Activated CD4-positive, alpha-beta T cell treated with anti-CD3 and anti-CD28 coated beads for 48 hours (primary cell): ENCODE measurements at places on chromosomes 1 and 21.
A peak's percentile ranks its signal among the peaks of the same experiment; 100 is the strongest.

DNA sequence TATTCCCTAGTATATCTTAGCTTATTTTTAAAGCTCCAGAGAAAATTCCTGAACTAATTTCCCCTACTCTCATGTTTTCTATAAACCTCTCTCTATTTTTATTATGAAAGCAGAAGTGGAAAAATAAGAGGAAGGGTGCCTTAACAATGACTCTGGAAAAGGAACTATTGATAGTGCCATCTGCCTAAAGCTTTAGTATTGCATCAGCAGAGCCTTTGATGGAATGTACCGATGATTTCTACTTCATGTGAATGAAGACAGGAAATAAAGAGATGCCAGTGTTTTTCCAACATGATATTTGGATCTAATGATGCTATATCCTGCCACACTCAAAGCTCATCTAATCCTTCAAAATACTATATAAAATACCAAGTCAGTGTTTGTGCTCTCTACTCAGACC lies 35.1 kb downstream of the TNFSF18 start:
- DNase-seq, result no peak

GRCh38 chr1:41789661-41790330 lies 128.9 kb downstream of the HIVEP3 start:
- DNase-seq, result no peak

- DNase-seq, result no peak
Observed at GRCh38 chr1:111924786-111925185, 64.7 kb downstream of the KCND3 start.

DNA sequence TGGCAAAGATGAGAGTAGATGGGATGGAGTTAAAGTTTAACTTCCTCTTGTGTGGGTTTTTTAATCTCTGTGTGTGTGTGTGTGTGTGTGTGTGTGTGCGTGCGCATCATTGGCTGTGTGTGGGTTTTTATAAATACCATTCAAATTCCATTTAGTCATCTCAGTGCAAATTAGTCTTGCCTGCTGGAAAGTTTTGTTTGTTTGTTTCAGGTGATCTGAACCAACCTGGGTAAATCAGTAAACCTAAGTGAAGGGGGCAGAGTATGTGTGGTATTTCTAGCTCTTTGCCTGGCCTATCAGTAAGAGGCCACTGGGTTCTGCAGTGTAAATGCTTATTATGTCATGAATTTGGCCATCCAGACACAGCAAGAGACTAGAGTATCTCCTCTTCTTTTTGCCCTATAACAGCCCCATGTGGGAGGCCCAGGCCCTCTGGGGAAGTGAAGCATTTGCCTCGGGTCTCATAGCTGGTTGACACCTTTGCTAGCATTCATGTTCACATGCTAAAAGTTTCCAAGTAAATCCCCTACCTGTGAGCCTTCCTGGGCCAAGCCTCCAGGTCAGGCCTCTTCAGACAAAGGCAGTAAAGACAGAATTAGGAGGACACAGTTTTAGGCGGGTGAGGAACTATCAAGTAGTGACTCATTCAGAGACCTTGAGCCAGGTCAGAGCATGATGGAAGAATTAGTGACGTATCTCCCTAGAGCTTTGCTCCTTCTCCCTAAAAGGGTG lies 14.7 kb downstream of the INTS3 start:
- no peak for DNase-seq

DNA sequence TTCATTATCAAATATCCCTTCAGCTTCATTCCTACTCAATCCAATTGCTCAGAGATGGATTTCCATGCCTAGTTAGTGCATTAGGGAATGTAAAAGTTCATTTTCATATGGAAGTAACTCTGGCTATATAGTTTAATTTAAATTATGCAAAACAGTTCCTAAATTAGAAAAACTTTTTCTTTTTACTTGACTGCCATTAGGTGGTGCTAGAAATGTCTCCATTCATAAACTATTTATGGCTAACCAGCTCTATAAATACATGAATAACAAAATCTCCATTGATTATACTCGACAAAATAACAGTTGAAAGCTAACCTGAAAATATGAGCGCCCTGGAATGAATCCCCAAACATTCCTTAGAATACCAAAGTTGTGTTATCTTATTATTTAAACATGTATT lies 311.4 kb downstream of the USH2A start:
- no peak for DNase-seq

DNA sequence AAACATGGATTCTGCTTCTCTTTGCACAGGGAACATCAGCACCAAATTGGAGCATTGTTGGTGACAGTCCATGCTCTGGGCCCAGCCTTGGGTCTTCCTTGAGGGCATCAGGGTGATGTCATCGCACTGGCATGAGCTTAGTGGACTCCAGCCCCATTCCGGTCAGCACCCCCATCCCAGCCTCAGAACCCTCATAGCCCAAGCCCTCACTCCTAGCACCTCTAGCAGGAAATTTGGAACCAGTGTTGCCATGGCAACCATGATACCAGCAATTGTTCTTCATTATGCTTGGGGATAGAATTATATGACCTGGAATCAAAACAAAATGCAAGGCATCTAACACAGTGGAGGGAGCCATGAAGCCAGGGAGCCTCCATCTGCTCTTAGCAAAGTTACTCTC lies 83.1 kb downstream of the VWA5B1 start:
- DNase-seq, result no peak

DNA sequence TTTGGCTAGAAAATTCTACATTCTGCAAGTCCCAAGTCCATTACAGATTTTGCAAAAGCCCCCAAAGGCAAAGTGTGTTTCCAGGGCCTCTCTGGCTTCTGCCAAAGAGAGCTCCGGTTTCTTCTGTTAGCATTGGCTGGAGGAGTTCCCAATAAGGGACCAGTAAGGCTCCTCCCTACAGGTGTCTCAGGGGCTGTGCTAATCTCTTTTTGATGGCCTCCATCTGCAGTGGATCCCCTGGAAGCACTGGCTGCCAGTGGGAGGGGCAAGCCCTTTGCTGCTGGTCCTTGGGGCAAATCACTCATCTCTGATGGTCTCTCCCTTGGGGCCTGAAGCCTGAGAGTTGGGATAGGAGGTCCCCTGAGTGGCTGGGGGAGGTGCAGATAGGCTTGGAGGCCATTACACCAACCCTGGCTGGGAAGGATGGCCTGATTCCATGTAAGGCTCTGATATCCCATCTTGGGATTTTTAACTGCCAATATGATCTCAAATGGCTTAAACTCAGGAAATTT lies 89.1 kb upstream of the USP24 start:
- DNase-seq, result no peak

DNA sequence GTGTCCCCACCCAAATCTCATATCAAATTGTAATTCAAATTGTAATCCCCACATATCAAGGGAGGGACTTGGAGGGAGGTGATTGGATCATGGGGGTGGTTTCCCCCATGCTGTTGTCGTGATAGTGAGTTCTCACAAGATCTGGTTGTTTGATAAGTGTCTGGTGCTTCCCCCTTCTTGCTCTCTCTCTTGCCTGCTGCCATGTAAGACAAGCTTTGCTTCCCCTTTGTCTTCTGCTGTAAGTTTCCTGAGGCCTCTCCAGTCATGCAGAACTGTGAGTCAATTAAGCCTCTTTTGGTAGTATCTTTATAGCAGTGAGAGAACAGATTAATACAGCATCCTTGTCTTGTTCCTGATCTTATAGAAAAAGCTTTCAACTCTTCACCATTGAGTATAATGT lies 6.5 kb upstream of the LRRC39 start:
- DNase-seq, result peak; percentile 3

GRCh38 chr1:29684141-29684540 lies 447.8 kb downstream of the PTPRU start:
- DNase-seq, result no peak
